ENCODE measurements at places on chromosomes 2 and 18.

DNA sequence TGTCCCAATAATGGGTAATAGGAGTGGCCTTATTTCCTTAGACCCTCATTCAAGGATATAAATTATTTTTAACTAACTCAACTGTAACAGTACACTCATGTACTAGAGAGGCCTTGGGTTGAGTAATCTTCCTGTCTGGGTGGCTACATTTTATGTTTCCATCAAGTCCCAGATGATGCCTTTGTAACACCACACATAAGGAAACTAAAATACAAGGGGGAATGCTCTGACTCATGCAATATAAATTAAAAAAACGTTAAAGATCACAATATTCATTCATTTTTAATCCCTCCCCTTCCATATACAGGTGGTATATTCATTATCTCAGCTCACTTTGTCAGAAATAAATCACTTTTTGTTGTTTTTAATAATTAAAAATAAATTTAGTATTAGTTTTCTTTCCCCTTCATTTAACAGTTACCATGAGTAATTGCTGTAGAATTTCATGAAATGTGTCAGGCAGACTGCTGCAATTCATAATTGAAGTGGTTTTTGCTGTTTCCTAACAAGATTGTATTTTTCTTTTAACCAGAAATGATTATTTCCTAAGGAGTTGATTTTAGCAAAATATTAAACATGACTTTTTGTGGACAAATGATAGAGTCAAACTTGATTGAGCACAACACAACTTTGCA is 1403.6 kb downstream of the SUCLG1 start:
- no peak for DNase-seq

DNA sequence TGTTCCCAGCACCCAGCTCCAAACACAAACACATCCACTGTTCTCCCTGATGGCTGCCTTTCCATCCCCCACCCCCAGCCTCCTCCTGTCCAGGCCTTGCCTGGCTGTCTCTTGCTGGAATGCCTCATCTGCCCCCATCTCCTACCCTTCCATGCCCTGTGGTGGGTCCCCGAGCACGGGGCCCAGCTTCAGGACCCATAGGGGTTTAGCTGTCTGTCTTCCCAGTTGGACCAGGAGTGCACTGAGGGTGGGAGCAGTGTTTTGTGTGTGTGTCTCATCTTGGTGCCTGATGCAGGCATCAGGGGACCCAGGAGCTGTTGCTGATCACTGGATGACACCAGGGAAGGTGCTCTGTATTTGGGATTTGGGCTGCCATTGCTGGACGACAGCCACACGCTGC is 34.5 kb downstream of the GLI2 start:
- no peak for DNase-seq

DNA sequence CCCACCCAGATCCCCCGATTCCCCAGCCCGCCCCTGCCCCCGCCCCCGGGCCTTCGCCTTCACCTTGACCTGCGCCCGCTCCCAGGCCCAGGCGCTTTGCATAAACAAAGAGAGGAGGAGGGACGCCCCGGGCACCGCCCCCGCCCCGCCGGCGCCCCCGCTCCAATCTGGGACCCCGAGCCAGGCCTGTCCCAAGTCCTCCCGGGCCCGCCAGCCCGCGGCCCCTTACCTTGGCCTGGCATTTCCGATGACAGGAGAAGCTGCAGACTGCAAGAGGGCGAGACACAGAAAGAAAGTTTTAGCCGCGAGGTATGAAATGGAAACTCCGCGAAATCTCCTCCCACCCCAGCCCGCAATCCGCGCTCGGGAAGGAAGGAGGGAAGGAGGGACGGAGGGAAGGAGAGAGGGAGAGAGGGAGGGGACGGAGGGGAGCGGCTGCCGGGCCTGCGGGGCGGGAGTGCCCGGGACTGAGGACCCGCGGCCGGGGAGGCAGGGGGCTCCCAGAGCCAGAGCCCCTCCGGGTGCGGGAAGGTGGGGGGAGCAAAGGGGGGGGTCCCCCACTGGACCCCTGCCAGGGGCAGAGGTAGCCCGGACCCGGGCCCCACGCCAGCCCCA is 24.2 kb downstream of the TNS1 start:
- DNase-seq: no peak

GRCh38 chr2:42903821-42904575 is 111.6 kb upstream of the HAAO start:
- no peak for DNase-seq

Measured in HL-60 (cell line).